AG04450 (cell line): ENCODE measurements at places on chromosomes 1 and 21.

- no peak for DNase-seq
Measured at GRCh38 chr1:71030026-71030425, 17.6 kb downstream of the PTGER3 start.

- DNase-seq: no peak
Measured at GRCh38 chr1:59408608-59409240, 111.8 kb downstream of the FGGY start.

DNA sequence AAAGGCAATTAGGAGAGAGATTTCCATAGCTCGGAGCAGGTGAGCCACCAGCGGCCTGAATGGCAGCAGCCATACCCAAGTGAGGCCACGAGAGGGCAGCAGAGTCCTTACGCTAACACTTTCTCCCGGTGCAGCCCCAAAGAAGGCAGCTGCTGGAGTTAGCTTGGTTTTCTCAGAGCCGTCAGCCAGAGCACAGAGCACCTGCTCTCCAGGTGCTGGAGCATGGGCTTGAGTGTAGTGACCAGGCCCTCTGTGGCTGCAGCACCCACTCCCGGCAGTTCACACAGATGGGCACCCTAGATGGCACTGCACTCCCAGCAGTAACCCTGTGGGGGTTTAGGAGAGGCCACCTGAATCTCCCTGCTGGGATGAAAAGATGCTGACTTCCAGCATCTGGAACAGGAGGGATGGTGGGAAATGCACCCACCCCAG, 45.8 kb downstream of the TMCC2 start:
- DNase-seq: no peak

DNA sequence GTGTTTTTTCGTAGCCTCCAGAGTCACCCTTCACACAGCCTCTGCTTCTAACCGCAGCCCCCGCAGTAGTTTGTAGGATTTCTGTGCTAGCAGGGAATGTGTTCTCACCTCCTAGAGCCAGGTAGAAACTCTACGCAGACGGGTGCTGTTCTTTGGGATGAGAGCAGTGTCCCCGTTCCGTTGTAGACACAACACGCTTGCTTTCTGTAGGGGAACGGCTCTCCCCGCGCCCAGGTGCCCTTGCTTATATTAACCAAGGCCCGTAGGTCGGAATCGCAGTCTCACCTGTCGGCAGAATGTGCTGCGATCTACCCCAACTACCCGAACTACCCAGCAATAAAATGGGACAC, 111.8 kb upstream of the NBPF11 start:
- no peak for DNase-seq

DNA sequence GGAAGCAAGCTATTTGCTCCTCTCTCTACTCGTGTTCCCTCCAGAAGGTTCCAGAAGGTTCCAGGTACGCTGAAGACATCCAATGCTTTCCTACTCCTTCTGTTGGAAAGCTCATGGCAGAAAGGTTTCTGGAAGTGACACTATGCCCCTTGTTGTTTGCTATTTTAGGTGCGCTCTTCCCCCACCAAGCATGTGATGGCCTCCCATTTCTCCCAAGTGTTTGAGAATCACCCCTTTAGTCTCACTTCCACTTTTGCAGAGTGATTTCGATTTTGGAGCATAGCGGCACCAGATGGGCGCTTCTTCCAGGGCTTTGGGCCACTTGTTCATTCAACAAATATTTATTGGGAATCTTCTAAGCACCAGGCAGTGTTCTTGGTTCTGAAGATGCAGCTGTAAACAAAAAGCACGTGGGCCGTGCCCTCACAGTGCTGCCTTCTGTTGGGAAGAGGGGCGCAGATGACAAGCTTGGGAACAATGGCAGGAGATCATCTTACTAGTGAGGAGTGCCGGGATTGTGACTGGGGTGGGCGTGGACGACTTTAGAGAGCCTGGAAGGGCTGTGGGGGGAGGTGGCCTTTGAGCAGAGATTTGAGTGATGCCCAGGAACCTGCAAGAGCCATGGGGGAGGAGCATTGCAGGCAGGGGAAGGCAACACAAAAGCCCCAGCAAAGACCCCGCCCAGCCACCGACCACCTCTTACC, 43.0 kb upstream of the TARDBP start:
- no peak for DNase-seq

DNA sequence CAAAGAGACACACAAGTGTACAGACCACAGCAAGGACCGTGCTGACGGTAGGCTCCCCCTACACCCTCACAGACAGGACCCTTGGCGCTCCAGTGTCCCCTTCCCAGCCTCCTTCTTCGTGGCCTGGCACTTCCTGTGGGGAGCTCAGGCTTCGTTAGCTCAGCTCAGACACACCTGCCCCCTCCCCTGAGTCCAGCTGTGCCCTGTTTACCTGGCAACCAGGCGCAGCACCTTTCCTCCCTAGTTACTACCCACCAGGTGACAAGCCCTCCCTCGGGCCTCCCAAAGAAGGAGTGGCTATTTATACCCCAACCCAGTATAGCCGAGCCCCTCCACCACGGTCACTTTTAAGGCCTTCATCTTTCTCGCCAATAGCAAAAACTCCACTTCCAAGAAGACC, 4.7 kb downstream of the CELF3 start:
- DNase-seq: no peak

DNA sequence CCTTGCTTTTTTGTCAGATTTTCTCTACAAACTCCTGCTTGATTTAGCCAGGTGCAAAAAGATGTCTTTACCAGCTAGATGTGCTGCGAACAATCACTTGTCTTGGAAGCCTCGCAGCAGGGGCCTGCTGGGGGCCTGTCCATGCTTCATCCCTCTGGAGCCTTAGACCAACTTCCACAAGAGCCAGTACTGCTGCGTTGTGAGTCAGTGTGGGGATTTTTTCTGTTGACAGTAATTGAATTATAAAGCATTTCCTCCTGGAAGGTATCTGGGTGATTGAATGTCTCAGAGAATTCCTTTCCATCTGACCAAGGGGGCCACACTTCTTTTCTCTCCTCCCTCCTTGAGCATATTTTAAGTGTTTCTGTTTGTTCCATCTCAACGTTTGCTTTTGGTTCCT, 40.4 kb upstream of the LDLRAP1 start:
- DNase-seq: peak; percentile 38
